PC-9 (cell line): ENCODE measurements at places on chromosomes 7 and 10. TPM values are rescaled to one million over a fixed set of nuclear protein-coding genes. Genes with fewer than 3 reads are reported as not detected.

The CH25H gene
- not detected in 2 replicates for total RNA-seq

GRCh38 chr10:103845972-103846371, 9.4 kb downstream of the SH3PXD2A start:
- no peak for DNase-seq

The CISD1 gene
- 62.5 and 75.3 TPM in 2 replicates for total RNA-seq

- DNase-seq: no peak
These were observed 339.9 kb upstream of the PODXL start for GRCh38 chr7:131896165-131896863.

DNA sequence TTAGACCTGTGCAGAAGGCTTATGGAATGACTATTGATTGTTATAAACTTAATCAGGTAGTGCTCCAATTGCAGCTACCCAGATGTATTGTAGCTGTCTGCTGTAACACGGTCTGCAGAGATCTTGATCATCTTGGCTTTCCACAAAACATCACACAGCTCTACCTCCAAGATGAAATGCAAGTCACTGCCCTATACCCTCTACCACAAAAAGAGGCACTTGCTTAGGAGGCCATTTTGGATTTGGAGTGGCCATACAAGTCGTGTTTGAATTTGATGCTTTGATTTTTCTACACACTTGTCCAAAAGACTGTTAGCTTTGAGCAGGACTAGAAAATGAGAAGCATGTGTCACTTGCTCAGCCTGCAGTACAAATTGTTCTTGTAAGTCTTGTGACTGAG, 377.2 kb downstream of the TNS3 start:
- DNase-seq: no peak

The NANOS1 gene
- total RNA-seq: 5.2 and 7.2 TPM in 2 replicates

DNA sequence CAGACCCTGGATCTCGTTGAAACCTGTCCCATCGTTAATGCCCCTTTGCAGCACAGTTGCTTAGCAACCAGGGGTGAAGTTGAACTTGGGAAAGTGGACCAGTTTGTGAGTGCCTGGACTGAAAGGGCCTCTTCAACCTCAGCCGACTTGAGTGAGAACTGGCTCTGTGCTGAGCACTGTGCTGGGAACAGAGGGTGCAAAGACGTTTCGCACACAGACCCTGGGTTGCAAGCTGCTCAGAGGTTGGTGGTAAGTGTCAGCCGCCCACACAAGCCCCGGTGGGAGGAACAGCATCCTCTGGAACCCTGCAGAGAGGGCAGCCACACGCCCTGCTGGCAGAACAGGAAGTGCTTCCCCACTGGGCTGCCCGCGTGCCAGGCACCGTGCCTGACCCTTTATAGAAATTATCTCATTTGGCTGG, 89.2 kb downstream of the CARD11 start:
- no peak for DNase-seq

The TSPAN12 gene
- total RNA-seq: 5.8 and 6.1 TPM in 2 replicates

The ELN gene
- 0.11 TPM in 1 of 2 replicates, not detected in the other for total RNA-seq

The RPP30 gene
- 25.4 and 32.4 TPM in 2 replicates for total RNA-seq

- no peak for DNase-seq
These were observed 25.3 kb downstream of the PFKFB3 start for GRCh38 chr10:6228010-6228511.

DNA sequence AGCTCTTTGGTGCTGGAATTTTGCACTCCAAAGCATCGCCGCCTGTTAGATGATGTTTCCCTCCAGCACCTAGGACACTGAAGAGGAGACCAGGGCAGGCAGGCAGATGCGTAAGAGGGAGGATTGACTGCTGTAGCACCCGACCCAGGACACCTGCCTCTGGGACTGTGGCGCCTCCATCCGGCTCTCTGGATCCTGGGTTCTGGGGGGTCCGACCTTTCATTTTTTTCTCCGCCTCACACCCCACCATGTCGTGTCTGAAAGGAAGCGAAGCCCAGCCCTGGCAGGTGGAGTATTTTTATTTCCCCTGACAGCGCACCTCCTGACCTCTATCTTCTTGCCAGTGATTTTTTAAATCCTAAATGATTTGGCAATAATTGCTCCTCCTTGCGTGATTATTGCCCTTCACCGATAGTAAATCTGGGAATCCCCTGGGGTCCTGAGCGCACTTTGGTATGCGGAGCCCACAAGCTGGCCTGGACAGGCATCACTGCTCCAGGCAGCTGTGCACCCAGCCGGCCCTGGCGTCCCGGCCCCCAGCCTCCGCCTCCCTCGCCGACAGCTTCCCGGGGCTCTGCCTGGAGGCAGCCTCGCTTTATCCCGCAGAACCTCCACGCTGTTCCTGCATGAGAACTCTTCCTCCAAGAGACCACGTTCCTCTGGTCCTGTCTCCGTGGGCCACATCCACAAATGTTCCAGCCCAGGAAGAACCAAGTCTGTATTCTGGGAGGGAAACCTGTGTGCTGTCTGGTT, 48.4 kb downstream of the LHPP start:
- no peak for DNase-seq

- no peak for DNase-seq
These were observed 20.4 kb upstream of the HILPDA start for GRCh38 chr7:128435327-128435686.

The IMPDH1 gene
- 119 and 123 TPM in 2 replicates for total RNA-seq

GRCh38 chr10:44009891-44010632, 361.4 kb upstream of the ZNF32 start:
- no peak for DNase-seq

The DYNC1I1 gene
- total RNA-seq: not detected in 2 replicates

GRCh38 chr7:40500219-40500618, 365.4 kb downstream of the SUGCT start:
- DNase-seq: no peak

The COL13A1 gene
- 0.73 and 1.6 TPM in 2 replicates for total RNA-seq

The MUC12 gene
- total RNA-seq: 1.4 and 3.8 TPM in 2 replicates

The PPP1R9A gene
- total RNA-seq: 11.5 and 11.9 TPM in 2 replicates

The SYCE1 gene
- total RNA-seq: not detected in 2 replicates

- no peak for DNase-seq
These were observed 678.3 kb upstream of the C7orf33 start for GRCh38 chr7:147912291-147912690.

The BMS1 gene
- total RNA-seq: 16.3 and 20.0 TPM in 2 replicates

GRCh38 chr7:127208860-127209259, 43.9 kb downstream of the GRM8 start:
- no peak for DNase-seq

The CALD1 gene
- total RNA-seq: 84.4 and 97.5 TPM in 2 replicates

- DNase-seq: no peak
These were observed 4.0 kb upstream of the CREB5 start for GRCh38 chr7:28408105-28408959.

The OR2A7 gene
- total RNA-seq: 6.0 and 7.6 TPM in 2 replicates

The TUBB8 gene
- 0.53 and 0.59 TPM in 2 replicates for total RNA-seq

DNA sequence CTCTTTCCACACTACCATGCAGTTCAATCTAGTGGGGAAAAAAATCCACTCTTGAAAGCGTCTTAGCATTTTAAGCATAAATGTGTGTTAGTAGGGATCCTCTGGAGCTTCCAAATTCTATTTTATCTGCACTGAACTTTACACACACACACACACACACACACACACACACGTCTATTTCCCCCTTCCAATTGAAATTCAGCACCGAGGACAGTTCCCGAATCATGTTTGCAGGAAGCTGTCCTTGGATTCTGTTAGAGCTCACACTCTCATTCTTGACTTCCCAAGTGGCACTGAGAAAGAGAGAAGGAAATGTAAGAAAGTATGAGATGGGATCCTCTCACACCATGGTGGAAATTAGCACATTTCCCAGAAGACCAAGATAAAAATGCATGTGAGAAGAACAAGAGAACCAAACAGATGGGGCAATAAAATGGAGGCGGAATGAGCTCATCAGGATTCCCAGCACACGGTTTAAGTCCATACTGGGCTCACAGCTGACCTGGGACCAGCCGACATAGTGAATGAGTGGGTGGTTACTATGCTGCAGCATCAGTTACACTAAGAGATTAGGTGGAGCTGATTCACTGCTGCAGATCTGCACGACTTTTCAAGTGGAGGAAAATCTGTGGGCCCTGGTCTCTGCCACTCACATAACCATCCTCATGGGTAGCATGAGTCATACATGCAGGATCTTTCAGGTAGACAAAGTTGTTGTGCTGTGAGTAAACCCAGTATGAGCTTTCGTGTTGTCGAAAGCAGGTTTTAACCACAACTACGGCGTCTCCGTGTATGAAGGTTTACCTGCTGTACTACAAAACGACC, 3.3 kb upstream of the NPTX2 start:
- peak; percentile 6 for DNase-seq

GRCh38 chr10:110151971-110152370, 55.4 kb upstream of the MXI1 start:
- DNase-seq: no peak

GRCh38 chr10:118045837-118046394, 825 bp downstream of the RAB11FIP2 start:
- DNase-seq: peak; percentile 52

DNA sequence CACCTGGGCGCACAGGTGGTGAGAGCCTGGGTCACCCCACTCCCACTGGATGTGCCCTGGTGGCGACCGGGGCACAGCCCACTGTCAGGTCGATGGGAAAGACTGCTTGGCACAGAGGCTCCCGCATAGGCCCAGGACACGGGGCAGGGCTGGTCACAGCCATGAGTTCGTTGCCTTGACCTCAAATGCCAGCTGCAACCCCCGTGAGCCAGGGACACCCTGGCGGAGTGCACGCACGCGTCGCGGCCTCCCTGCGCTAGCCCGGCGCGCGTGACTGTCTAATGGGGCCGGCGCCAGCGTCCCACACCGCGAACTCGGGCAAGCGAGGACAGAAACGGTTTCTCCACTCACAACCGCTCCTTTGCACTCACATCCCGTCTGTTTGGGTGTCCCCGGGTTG, 267.4 kb downstream of the USP6NL start:
- no peak for DNase-seq

GRCh38 chr10:13270877-13271551, 28.9 kb downstream of the PHYH start:
- no peak for DNase-seq

The PITX3 gene
- not detected in 2 replicates for total RNA-seq

The CHAT gene
- not detected in 2 replicates for total RNA-seq

The TRPV5 gene
- not detected in 2 replicates for total RNA-seq

- DNase-seq: no peak
These were observed 595.2 kb downstream of the AUTS2 start for GRCh38 chr7:70193514-70193913.

The KCNIP2 gene
- 4.0 and 5.1 TPM in 2 replicates for total RNA-seq

GRCh38 chr7:126720232-126720631, 532.5 kb downstream of the GRM8 start:
- no peak for DNase-seq

GRCh38 chr7:92177362-92177761, 1.6 kb downstream of the LRRD1 start:
- DNase-seq: no peak

- peak; percentile 75 for DNase-seq
These were observed 1.8 kb downstream of the SMURF1 start for GRCh38 chr7:99141841-99142726.

DNA sequence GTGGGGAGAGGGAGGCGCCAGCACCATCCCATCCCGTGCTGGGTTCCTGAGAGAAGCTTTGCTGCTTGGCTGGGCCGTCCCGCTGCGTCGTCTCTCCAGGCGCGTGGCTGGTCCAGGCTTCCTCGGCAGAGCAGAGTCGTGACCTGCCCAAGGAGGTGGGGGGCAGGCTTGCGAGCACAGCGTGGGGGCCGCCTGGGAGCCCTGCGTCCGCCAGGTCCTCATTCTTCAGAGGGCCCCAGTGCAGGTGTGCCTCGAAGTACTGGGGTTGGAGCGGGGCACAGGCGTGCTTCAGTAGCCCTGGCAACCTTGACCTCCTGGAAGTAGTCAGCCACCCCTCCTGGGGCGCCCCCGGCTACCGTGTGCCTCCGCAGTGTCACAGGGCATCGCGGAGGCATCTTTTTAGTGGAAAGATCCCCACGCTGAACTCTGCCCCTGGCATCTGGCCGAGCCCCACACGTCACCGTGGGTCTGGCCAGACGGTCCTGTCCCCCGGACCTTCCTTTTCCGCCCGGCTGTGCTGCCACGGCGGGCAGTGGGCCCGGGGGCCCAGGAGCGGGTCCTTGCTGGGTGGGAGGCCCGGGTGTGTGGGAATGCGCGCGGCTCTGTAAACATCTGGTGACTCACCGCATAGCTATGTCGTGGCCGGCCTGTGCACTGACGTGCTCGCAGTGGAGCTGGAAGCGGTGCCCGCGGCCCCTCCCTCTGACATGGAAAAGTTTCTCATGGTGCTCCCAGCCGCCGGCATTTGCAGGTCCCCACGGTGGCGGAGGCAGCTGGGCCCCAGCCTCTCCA, 6.4 kb downstream of the MAFK start:
- DNase-seq: peak; percentile 99

DNA sequence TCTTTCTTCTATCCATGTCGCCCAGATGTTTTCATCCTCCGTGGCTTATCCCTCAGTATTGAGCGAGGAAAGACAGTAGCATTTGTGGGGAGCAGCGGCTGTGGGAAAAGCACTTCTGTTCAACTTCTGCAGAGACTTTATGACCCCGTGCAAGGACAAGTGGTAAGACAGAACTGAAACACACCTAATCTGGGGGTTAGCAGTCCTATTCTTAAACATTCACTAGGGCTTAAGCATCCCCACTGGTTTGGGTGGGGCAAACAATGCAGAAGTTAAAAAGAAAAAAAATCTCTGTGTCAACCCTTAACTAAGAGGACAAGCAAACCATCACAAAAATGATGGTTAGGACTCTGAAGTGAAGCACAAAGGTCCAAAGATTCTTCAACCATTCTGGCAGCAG, 43.8 kb downstream of the SP8 start:
- no peak for DNase-seq

The ASB10 gene
- not detected in 2 replicates for total RNA-seq

DNA sequence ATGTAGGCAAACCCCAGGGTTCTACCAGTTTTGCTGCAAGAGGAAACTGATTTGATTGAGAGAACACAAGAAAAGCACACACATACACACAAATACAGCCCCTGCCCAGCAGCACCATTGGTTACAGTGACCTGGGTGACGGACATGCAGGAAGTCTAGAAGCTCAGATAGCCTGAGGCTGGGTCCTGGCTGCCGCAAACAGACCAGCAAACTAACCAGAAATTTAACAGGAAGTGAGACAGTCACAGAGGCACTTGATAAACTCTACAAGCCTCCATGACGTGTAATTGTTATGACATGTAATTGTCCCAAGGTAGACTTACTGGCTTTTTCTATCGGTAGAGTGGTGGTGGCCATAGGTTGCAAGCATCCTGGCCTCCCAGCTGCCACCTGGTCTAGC, 58.9 kb downstream of the PRKAR2B start:
- DNase-seq: peak; percentile 71

The ETV1 gene
- total RNA-seq: 4.3 and 9.0 TPM in 2 replicates

DNA sequence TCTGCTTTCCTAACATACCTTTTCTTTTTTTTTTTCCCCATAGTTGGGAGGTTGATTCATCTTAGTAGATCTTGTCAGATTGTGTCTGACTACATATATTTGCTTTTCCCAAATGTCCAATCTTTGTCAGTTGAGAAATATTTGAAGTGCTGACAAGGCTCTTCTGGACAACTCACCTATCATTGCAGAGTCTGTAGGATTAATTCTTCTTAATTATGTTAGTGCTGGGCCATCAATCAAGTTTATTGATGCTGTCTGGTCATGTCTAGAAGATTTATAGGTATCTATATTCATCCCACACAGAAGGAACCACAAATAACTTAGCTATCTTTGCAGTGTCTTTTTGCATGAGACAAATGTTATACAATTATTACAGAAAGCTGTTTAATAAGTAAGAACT, 310.6 kb downstream of the ACTR3B start:
- no peak for DNase-seq
